Right hindlimb (tissue), 1 donor: ENCODE measurements at places on chromosomes 13 and 19.

DNA sequence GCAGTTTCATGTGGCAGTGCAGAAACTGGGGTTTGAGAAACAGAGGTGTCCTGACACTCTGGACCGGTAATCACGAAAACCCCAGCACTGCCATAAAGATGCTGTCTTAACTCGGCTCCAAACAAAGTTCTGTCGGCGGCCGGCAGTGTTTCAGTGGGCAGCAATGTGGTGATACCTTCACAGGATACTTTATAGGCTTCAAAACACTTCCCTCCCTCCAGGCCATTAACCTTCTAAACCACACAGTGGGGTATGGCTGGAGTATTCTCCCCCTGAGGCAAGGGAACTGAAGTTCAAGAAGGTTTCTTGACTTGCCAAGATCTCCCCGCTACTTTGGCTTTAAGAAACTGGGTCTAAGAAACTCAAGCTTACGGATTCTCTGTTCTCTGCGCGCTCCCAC lies 1.1 kb downstream of the RUBCNL start:
- DNase-seq: no peak

DNA sequence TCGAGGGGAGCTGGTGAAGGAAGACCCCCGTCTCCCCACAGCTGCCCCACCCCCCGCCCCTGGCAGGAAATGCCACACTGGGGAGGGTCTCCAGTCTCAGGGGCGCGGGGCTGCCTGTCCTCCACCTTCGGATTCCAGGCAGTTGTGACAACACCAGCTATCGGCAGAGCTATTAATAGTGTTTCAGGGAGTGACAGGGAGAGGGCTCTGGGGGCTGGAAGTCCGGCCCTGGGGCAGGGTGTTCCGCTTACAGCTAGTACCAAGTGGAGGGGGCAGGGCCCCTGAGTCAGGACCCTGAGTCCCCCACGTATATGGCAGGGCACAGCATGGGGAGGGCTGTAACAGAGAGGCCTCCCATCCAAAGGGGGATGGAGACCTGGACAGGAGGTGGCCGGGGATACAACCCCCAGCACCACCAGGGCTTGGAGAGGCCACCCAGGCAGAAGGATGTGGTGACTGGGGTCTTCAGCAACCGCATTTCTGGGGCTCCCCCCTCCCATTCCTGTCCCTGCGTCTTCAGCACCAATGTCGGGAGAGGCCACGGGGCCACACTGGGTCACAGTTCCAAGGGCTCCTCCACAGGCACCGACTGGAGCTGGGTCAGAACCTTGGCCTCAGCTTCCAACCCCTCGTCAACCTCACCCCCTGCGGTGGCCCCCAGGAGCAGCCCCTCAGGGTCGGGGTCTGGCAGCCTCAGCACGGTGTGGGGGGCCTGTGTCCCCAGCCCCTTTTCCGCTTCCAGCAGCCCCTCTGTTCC lies 3.9 kb downstream of the SIX5 start:
- DNase-seq: peak; percentile 52

DNA sequence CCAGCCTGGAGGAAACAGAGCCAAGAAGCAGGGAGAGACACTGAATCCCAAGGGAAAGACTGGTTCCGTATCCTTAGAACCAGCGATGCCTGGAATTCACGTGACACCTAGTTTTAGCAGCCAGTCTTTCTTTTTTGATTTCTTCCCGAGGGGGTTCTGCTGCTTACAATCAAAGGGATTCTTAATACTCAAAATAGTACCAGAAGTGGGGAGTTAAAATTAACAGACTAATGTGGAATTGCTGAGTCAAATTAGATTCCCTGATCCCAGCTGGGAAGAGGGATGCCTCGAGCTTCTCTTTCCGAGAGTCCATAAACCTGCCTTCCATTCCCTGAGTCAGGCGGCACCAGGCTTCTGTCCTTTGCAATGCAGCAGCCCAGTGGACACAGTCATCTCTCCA lies 4.8 kb upstream of the MATK start:
- DNase-seq: no peak

- no peak for DNase-seq
Observed at GRCh38 chr13:23003446-23003845, 177.3 kb upstream of the SGCG start.

DNA sequence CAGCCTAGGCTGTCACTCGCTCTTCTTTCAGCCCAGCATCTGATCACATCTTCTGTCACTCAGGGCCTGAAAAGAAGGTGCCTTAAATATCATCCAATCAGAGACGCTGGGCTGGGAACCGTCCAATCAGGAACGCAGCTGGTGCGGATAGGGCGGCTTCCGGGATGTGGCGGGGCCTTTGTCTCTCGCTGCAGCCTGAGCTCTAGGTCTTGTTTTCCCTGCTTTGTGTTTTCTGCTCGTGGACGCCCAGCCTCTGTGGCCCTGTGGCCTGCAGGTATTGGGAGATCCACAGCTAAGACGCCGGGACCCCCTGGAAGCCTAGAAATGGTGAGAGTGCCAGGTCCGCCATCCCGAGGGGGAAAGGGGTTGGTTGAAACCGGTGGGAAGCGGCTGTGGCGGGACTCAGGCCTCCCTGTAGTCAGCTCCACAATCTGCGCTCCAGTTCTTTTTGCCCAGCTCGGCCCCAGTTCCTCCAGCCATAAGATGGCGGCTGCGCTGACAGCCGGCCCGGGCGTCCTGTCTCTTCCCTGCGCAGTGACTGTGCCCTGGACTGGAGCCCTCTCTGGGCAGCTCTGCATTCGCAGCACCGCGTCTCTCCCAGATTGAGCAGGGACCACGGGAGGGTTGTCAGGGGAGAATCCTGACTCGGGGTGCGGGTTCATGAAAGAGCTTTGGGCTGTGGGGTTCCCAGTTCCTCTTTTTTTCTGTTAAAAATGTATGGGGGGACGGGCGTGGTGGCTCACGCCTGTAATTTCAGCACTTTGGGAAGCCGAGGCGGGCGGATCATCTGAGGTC lies at the start of gene ZNF85:
TSS of gene ZNF85 (plus strand) at position 175 of the 795 bp plus-strand sequence. CDS start at position 325, 150 bp downstream.
- DNase-seq: peak; percentile 95

DNA sequence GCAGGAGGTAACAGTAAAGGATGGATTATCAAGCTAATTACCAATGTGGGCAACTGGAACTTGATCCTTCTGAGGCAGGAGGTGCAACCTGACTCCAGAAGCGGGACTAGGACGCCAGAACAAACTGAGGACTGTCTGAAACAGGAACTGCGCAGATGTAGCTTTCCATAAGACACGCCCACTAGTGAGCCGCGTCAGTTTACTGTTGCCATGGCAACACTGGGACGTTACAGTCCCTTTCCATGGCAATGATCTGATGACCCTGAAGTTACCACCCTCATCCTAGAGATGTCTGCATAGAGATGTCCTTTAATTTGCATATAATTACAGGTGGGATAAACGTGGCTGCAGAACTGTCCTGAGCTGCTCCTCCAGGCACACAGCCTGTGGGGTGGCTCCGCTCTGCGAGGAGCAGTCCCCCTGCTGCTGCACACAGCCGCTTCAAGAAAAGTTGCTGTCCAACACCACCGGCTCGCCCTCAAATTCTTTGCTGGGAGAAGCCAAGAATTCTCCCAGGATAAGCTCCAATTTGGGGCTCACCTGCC lies 816.6 kb downstream of the UQCRFS1 start:
- DNase-seq: no peak

DNA sequence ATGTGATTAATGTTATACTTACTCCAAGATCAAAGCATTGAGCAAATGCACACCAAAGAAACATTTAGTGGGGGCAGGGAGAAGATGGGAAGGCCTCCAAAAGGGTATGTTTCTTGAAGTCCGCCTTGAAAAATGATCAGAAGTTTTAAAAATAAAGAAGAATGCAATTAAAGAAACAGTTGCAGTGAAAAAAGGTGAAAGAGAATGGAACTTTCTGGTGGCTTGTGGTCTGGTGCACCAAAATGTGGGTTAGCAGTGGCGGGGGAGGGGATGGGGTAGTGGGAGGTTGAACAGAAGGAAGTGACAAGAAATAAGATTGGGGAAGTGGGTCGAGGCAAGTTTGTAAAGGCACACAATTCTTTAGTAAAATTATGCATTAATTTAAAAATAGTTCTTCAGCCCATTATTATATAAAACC lies 2.5 kb downstream of the LCP1 start:
- DNase-seq: no peak

- no peak for DNase-seq
Observed at GRCh38 chr13:32542221-32542620, 3.6 kb upstream of the N4BP2L2 start.

- no peak for DNase-seq
Observed at GRCh38 chr13:50162567-50162966, 147.3 kb downstream of the KCNRG start.
